Panc1 (cell line): ENCODE measurements at places on chromosomes 16 and 17.

GRCh38 chr16:30785126-30786106, 1.6 kb downstream of the ZNF629 start:
- DNase-seq = no peak

- DNase-seq = no peak
Observed at GRCh38 chr16:56689171-56689570, 6.9 kb downstream of the MT1X start.

GRCh38 chr17:16432017-16432416, 16.6 kb downstream of the TRPV2 start:
- DNase-seq = no peak

DNA sequence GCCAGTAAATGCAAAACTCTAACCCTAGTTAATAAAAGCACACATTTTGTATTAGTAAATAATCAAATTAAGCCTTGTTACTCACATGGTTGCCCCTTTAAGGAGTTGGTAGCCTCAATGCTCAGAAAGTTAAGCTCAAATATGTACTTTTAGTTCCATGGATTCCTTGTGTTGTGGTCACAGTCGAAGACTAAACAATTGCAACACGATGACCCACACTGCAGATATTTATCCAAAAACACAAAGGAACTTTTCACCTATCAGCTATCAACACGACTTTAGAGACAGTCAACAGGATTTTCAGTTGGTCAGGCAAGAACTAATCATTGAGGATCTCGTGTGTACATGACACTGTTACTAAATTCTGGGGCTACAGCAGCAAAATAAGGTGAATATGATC, 47.4 kb upstream of the NUDT7 start:
- no peak for DNase-seq

DNA sequence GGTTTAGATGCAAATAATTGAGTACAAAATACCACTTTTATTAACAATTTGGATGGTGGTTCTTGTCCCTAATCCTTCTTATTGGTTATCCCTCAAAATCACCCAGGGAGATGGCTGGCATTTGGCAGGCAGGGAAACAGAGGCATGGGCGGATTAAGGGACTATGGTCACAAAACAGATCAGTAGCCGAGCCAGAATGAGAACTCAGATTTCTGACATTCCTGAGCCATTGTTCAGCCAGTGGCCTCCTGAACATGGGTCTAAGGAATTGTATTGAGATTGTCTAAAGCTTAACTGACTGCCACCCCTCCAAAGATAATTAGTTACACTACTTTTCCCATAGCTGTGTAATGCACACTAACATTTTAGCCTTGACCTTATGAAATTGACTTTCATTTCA, 88.4 kb downstream of the CHD9NB start:
- no peak for DNase-seq

GRCh38 chr17:37488009-37488604, 1.6 kb upstream of the DUSP14 start:
- DNase-seq = no peak

DNA sequence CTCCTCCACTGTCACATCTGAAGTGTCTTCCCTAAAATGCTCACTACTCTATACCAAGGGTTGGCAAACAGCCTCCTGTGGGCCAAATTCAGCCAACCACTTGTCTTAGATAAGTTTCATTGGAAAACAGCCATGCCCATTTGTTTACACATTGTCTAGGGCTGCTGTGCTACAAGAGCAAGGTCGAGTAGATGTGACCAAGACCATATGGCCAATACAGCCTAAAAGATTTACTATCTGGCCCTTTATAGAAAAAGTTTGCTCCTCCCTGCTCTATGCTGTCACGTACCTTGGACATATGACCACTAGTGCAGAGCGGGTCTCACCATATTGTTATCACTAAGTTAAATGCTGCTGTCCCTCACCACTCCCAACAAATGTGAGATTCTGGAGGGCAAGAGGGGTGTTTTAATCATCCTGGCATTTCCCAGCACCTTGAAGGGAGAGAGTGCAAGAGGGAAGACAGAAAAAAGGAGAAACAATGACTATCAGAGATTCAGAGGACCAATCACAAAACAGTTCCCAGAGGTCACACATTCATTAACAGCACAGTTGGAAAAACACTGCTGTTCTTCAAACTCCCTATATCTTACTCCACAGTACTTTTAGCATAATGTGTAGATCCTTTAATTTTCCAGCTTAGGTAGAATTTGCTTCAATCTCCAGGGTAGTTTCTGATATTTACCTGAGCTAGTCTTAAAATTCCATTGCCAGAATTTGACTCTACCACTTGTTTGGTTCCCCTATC, 13.2 kb downstream of the LSM12 start:
- no peak for DNase-seq

GRCh38 chr17:17842111-17842876, 5.5 kb upstream of the SREBF1 start:
- DNase-seq = no peak

- DNase-seq = no peak
Observed at GRCh38 chr17:68595986-68596385, 5.2 kb downstream of the FAM20A start.

DNA sequence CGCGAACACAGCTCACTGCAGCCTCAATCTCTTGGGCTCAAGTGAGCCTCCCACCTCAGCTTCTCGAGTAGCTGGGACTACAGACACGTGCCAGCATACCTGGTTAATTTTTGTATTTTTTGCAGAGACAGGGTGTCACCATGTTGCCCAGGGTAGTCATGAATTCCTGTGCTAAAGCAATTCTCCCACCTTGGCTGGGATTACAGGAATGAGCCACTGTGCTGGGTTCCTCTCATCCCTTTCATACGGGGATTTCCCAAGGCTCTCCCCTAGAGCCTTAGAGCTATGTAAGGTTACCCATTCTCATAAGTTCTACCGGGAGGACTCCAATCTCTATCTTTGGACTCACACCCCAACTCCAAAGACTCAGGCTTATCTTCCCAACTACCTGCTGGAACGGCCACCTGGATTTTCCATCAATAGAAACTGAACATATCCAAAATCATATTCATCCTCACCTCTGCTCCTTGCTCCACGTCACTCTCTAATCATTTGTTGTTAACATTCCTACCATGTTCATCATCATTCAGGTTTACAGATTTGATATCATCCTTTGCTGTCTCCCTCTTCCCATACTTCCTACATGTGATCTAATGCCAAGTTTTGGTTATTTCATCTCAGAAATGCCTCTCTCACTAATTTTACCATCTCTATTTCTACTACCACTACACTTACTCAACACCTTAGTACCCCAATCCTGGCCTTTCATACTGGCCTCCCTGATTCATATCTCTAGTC, 92.5 kb downstream of the NCOR1 start:
- no peak for DNase-seq

GRCh38 chr17:79237448-79238053, 162.9 kb downstream of the ENGASE start:
- DNase-seq = no peak

- no peak for DNase-seq
Observed at GRCh38 chr16:84356176-84356575, 12.2 kb upstream of the ATP2C2 start.
